ENCODE measurements at places on chromosomes 7 and 10. TPM values are rescaled to one million over a fixed set of nuclear protein-coding genes. Genes with fewer than 3 reads are reported as not detected.
A peak's percentile ranks its signal among the peaks of the same experiment; 100 is the strongest.

GRCh38 chr10:74598891-74599566, 227.4 kb upstream of the KAT6B start:
- ATAC-seq: no peak

DNA sequence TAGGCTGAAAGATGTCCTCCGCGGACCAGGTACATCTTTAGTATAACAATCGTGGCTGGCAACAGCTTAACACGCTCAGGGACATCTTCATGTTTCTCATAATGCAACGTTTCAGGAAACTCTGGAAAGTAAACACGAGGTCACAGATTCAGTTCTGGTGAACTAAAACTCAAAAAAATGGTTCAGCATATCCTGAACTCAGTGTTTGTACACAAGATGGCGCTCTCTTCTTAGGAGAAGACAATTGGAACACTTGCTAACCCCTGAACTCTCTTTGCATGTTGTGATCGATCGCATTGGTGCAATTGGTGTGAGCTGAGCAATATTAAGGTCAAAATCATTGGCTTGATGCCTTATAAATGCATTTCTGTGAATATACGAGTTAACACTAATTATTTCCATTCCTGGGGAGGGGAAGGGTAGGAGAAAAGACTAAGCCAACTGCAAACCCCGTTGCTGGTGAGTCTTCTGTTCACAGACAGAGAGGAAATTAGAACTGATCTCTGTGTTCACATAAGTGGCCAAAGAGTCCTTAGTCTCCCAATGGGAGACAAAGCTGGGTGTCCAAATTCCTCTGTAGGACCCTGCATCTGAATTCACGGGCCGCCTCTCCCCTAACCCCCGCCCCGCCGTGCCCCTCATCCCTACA, 52.6 kb upstream of the FAM180A start:
- ATAC-seq: peak; percentile 36

ARL5B gene
- 8.3 TPM for total RNA-seq

- no peak for ATAC-seq
Observed at GRCh38 chr7:39637400-39637799, 14.0 kb downstream of the RALA start.

DNA sequence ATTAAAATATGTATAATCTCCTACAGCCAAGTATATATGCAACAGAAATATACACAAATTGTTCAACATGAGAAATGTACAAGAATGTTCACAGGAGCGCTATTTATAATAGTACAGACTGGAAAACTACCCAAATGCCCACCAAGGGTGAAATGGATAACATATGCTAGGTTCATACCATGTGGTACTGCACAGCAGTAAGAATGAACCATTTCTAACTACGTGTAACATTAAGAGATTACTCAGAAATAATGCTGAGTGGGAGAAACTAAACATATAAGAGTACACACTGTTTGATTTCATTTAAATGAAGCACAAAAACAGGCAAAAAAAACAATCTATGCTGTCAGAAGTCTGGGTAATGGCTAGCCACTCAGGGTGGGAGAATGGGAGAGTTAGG, 45.8 kb downstream of the RNLS start:
- ATAC-seq: no peak

GRCh38 chr7:26910221-26910620, 45.8 kb upstream of the SKAP2 start:
- no peak for ATAC-seq

GRCh38 chr7:27185013-27185853, at the start of gene HOXA11:
Gene HOXA11 (minus strand): TSS chr7:27185232. CDS start chr7:27185144, 88 bp downstream.
- no peak for ATAC-seq

DNA sequence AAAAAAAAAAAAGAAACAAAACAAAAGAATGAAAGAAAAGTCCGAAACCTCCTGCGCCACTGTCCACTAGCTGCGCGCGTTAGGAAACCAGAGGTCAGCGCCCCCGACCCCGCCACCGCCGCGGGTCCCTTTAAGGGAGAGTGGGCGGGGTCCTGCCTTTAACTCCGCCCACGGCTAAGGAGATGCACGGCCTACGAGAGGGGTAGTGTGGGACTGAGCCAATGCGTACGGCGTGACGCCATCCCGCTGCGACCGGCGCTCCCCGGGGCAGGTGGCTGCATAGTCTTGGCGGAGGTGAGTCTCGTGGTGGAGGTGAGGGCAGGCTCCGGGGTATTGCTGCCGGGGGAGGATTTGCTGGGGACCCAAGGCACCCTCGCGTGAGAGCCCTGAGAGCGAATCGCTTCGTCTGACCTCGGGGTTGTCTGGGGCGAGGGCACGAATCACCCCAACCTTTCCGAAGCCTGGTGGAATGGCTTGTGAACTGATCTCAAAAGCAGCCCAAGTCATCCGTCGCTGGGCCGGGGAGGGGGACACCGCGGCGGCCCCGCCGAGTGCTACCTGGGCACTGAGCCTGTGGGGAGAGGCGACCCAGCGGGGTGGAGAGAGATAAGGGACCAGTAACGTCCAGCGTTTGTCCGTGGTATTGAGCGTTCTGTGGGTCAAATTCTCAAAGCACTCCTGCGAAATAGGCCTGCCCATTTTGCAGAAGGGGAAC, at the start of gene MRPS17:
TSS of gene MRPS17 (plus strand) at position 241 of the 715 bp plus-strand sequence. CDS start 1,319 bp downstream, outside the sequence.
- peak; percentile 99 for ATAC-seq

DNA sequence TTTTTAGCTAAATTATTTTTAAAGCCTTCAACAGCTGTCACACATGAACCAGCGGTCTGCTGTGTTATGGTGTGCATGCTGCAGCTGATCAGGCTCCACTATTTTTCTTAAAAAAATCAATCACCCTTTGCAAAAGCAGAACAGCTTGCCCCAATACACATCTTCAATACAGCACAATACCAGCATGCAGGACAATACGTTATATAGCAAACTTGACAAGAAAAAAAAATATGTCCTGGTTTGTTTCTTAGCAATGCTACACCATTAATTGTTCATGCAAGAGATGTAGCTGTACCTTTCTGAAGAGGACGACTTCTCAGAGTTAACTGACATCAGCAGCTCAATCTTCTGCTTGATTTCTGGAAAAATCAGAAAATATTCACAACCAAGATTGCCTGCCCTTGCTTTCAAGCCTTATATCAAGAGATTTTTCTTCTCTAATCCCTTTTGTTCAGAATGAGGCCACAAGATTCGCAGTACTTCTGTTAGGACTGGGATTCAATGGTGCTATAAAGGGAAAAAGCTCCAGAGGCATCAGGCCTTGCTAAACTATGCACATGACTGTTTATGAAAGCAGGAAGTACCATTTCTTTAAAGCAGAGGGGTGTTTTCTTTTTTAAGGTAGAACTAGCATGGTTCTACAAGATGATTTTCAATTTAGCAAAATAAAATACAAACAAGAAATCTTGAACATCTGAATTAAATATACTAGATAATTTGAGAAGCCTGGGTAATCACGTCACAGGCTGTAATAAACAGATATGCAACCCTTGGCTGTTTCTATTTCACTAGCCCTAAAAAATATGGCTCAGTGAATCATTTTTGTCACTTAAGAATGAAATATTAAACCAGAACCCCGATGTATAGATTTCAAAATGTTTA, 120.0 kb downstream of the SRPK2 start:
- ATAC-seq: peak; percentile 85

- no peak for ATAC-seq
Observed at GRCh38 chr10:133335246-133336117, 1.2 kb downstream of the CALY start.

VGF gene
- not detected for total RNA-seq

DNA sequence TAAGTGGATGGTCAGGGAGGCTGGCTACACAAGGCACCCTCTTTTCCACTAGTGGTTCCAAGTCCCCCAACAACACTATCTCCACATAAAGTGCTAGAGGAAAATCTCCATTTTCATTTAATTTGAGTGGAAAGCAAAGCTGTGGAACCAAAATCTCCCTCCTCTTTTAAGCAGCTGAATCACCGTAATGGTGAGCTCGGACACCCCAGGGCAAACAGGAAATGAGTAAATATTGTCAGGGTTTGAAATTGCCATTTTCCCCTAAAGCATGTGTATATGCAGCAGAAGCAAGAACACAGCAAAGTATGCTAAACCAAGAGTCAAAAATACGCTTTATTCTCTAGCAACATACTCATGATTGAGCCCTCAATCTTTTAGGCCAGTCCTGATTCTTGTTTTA, 143.7 kb downstream of the GPAM start:
- ATAC-seq: no peak

DNA sequence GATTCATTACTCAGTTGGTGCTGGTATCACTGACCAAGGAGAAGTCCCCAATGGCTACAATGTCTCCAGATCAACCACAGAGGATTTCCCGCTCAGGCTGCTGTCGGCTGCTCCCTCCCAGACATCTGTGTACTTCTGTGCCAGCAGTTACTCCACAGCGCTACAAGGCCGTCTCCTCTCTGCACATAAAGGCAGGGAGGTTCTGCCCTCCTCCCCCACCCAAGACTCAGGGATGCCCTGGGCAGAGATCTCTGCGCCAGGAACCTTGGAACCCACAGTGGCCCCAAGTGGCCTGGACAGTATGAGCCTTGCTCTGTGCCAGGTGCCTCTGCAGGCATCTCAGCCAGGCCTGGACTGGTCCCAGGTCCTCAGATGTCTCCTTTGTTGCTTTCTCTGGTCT, 193.4 kb upstream of the PRSS58 start:
- no peak for ATAC-seq

- no peak for ATAC-seq
Observed at GRCh38 chr7:141928845-141929195, 12.6 kb downstream of the OR9A4 start.

GRCh38 chr7:36215457-36215765, 62.4 kb downstream of the EEPD1 start:
- no peak for ATAC-seq

NPSR1 gene
- total RNA-seq: not detected

GRCh38 chr10:94358480-94358879, 4.3 kb downstream of the NOC3L start:
- no peak for ATAC-seq

CUBN gene
- 2.8 TPM for total RNA-seq

- no peak for ATAC-seq
Observed at GRCh38 chr7:2939193-2939885, 95.2 kb upstream of the GNA12 start.

GRCh38 chr7:151539088-151539671, 19.5 kb upstream of the RHEB start:
- peak; percentile 47 for ATAC-seq

SEC23IP gene
- total RNA-seq: 33.7 TPM

DNA sequence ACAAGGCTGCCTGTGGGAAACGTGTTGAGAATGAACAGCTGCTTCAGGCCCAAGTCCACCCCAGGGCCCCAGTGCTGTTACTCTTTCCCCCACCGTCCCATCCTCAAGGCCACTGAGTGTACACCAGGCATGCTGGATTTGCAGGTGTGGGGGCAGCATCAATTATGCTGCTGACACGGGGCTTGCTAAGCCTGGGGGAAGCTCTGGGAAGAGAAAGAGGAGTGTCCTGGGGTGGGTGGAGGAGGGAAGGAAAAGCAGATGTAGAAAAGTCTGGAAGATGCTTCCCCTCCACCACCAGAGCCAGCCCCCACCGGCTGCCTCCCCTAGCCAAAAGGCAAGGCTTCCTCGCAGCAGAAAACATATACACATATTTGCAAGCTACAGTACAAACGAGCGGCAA, 153.9 kb downstream of the CDH23 start:
- no peak for ATAC-seq

- ATAC-seq: no peak
Observed at GRCh38 chr7:50542132-50542531, 23.1 kb downstream of the DDC start.

DNA sequence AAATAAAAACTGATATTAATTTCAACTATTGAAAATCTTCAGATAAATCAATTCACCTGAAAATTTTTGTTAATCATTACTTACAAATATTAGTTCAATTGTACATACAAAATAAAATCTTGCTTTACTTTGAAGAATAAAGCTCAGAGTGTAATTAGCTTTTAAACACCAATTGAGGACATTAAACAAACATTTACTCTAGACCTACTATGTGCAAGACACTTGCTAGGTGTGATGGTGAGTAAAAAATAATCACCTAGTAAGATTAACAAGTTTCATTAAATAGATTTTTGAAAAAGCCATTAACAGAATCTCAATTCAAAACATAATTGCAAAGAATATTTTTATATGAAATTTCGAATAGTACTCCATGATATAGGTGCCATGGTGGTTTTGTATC, 3.9 kb upstream of the MLLT10 start:
- no peak for ATAC-seq

GRM3 gene
- total RNA-seq: not detected

TRDMT1 gene
- 6.1 TPM for total RNA-seq

- ATAC-seq: no peak
Observed at GRCh38 chr7:21454182-21454581, 26.3 kb downstream of the SP4 start.

DNA sequence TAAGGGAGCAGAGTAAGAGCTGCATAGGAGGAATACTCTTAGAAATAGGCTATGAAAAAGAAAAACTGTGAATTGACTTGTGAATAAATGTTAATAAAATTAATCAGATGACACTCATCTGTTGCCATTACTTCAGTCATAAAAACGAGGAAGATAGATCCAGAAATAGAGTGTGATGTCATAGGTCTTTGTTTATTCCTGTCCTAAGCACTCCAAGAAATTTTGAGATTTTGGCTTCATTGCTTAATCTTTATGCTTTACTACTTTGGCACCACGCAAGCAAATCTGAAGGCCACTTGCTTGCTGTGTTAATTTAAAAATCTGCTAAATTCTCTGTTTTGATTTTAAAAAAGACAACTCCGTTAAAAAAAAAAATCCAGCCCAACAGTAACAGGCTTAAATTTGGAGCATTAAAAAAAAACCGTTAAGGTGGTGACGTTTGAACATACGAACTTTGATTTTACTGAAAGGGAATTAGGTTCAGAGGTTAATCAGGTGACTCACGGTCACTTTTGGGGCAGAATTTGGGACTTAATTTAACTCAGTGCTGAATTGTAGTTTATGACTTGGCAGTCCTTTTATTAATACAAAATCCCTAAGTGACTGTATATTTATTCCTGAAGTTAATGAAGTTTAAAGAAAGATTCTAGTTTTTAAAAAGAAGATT, 3.4 kb downstream of the IFRD1 start:
- no peak for ATAC-seq

DNA sequence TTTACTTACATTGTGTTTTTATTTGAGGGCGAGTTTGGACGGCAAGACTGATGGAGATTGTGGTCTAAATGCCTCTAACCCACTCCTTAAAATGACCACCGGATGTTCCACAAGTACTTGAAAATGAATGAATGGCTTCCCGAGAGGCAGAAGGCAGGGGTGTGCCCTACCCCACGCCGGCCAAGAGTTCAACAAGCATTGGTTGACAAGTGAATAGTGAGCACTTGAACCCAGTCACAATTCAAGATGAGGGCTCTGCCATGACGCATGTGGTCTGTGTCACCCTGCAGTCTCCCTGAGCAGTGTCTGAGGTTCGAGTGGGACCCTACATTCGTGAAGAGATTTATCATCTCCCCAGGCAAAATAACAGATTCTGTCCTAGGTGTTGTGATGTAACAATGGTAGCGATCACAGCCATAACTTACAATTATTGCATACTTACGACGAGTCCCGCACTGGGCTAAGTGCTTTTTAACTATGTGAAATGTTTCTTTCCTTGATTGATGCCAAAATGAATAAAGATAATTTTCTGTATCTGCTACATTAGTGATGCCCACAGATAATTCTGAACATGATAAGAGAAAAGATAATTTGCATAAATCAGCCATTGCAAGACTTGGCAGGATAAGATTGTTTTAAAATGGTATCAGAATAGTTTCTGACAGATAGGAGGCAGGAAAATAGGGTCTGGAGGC, 305.4 kb downstream of the WDR37 start:
- no peak for ATAC-seq

All from gastroesophageal sphincter (tissue), 4 donors.